Stimulated activated CD8-positive, alpha-beta memory T cell treated with anti-CD3 and anti-CD28 coated beads, Interleukin-15, amount 100 ng/mL, for 48 hours (primary cell): ENCODE measurements at places on chromosomes 12 and 14.

DNA sequence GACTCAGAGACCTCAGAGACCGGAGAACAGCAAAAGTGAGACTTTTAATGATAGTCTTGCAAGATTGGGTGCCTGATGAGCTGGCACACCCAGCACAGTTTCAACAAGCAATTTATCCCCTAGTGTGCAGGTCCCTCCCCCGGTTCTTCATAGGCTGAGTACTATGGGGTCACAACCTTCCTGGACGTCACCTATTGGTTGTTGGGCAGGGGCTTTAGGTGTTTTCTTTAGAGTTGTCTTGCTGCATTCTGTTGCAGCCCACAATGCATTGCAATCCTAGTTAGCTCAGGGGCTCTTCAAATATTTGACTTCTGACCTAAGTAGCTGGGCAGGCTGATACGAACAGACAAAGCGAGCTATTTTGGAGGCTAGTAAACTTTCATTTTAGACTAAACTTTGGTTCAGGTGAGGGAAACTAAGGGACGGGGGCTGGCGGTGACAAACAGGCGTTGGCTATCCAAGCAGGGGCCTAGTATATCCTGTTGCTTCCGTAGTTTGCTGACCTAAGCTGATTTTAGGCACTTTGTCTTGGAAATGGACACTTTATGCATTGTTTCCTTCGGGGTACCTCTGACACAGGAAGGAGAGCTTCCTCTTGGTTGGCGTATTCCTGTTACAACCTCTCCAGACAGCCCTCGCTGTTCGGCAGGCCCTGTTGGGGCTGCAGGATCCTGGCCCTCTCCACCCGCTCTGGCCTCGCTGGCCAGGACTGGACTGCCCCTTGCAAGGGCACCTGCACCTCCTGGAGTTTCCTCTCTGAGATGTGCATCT is 14.1 kb downstream of the SIVA1 start:
- no peak for DNase-seq

GRCh38 chr14:93004699-93005082 is 81.7 kb downstream of the CHGA start:
- no peak for DNase-seq

DNA sequence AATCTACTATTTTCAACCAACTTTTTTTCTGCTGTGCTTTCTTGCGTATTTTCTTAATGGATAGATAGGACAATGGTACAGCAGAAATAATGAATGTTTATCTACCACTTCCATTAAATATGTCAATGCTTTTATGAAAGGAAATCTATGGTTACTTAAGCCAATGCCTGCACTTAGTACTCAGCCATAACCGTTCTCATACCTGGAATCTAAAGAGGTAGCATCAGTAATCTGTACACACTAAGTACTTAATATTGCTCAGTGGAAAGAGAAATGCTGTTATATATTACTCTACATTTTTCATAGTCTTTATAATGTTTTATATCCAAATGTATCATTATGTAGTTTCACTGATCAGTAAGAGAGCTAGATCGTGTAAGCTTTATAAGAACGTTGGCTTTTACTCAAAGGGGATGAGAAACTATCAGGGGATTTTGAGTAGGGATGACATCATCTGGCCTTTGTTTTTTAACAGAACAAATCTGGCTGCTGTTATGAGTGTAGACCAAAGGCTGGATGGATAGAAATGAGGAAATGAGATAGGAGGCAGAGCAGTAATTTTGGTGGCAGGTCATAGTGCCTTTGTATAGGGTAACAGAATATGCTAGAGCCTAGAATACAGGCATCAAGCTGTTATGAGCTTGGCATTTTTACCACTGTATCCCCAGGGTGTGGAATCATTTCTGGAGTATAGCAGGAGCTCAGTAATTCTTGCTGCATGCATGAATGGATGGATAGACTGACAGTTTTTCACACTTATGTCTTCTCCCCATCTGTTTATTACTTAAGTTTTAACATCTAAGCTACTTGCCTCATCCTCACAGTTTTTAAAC is 34.0 kb downstream of the ALG10B start:
- no peak for DNase-seq

DNA sequence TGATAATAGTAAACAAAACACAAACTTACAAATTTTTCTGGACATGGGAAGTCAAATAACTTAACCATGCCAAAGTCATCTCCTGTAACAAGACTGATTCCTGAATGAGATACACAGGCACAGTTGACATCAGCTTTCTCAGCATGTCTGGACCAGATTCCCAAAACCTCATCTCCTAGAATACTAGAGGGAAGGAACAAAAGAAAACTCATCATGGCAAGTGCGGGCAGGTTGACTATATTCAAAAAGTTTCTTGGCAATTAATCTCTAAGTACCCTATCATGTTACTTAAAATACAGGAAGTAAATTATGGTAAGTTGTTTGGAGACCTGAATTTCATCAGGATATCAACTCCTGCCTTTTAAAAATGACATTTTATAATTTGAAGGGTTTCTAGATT is 53.9 kb downstream of the ZC3H14 start:
- no peak for DNase-seq

GRCh38 chr12:60172266-60173211 is 576.7 kb downstream of the SLC16A7 start:
- no peak for DNase-seq

DNA sequence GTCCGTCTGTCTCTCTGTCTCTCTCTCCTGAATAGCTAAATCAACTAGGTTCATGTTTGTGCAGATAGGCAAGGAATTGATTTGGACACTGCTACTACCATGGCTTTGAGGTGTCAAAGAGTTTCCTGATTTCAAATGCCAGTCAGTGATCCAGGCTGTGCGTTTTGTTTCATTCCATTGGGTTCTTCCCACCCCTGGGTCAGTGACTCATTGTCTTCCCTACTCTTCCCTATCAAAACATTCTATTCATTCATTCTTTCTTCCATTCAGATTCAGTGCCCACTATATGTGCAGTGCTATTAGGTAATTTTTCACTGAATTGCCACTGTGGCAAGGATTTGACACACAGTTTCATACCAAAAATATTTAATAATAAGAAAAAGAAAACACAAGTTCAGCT is 50.4 kb downstream of the RPH3A start:
- no peak for DNase-seq

DNA sequence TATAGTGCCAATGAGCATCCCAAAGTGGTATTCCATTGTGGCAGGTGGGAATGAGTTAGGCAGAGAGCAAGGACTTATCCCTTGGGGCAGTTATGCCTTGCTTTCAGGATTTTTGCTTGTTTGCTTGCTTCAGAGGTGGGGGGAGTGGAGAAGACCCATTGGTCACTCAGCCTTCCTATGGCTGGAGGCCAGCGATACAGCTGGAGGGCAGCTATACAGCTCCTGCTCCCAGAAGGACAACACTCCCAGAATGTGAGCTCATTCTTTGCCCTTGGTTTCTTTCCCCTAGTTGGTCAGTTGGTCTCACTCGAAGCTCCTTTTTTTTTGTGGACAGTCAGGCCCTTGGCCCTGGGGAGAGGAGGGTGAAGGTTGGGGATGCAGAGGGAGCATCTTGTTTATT is 14.5 kb downstream of the KRT83 start:
- DNase-seq: no peak

DNA sequence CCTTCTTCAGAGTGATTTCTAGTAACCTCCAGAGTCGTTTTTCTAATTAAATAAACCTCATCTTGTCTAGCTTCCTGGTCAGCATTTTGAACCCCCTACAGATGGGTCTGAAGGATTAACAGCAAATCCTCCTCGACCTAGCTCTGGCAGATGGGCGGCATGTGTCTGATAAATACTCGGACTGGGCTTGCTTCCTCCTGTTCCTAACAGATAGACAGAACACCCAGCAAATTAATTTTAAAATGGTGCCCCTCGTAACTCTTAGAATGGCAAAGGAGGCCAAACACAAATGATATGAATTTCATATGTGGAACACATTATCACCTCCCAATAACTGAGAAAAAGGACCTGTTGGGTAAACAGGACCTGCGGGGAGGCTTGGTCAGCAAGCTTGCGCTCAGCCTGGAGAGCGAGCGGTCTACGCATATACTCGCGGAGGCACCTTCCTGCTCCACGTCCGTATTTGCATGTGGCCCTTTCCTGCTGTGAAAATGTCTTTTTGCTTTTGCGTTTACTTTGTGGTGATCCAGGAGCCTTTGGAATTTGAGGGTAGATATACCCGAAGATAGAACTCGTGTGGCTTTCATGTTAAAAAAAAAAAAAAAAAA is 79.6 kb downstream of the OTX2 start:
- DNase-seq: no peak

DNA sequence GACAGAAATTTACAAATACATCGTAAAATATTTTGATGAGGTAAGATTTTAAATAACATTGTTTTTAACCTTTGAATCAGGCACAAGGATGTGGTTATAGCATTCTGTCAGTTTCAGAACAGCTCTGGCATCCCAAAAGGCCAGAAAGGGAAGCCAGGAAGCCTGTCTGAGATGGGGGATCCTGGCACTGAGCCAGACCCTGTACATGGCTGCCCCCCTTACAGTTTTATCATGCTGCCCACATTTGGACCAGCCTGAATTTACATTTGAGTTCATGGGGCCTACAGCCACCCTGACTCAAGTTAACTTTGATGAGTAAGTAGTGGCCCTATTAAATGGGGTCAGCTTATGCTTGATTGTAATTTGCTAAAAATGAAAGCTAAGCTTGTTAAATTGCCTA is 155.6 kb downstream of the PLXNC1 start:
- DNase-seq: no peak

- no peak for DNase-seq
Measured at GRCh38 chr14:36518031-36518585, 1.9 kb downstream of the NKX2-1 start.

GRCh38 chr14:36524874-36525745 is 5.1 kb upstream of the NKX2-1 start:
- no peak for DNase-seq

- no peak for DNase-seq
Measured at GRCh38 chr14:31508135-31508534, 20.3 kb upstream of the GPR33 start.

DNA sequence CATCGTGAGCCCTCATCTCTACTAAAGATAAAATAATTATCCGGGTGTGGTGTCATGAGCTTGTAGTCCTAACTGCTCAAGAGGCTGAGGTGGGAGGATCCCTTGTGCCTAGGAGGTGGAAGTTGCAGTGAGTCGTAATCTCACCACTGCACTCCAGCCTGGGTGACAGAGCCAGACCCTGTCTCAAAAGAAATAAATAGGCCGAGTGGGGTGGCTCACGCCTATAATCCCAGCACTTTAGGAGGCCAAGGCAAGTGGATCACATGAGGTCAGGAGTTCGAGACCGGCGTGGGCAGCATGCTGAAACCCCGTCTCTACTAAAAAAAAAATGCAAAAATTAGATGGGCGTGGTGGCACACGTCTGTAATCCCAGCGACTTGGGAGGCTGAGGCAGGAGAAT is 70.9 kb downstream of the RESF1 start:
- DNase-seq: no peak

DNA sequence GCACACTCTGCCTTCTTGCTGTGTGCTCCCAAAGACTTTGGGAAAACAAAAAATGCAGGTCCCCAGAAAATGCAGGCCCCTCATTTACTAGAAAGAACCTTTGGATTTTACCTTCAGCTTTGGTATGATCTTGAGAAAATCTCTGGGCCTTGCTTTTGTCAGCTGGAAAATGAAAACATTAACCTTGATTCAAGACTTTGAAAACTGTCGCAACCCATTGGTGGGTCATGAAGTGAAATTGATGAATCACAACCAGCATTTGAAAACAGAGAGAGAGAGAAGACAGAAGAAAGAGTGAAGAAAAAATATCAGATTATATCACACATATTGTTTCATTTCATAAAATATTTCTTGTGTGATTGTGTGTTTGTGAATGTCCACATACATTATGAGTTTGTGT is 322.5 kb downstream of the ZFP36L1 start:
- no peak for DNase-seq

DNA sequence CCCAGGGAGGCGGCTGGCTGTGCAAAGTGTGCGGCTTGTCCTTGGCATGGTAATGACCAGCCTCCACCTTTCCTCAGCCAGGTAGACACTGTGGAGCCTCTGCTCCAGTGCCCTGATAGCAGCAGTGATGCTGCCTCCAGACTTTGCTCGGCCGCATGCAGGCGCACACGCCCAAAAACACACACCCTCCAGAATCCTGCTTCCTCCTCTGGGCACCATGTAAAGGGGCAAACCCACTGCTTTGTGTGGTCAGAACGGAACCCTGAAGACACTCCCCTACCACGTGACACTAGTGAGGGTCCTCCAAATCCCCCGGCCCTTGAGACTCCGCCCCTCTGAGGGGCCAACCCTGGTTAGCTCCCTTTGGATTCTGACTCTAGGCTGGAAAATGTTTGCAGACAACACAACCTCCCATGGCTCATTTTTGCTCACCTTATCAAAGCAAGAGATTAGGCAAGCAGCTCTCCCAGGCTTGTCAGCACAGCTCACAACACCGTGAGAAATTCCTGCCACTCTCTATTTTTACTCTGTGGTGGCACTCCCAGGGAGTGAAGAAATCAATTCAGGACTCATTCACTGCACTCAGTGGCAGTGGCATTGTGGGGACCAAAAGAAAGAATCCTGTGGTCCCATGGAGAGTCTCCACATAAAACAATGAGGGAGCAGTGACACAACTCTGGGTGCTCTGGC is 4.5 kb downstream of the KRT77 start:
- DNase-seq: no peak

- no peak for DNase-seq
Measured at GRCh38 chr12:95343461-95344230, 126.0 kb downstream of the VEZT start.

- DNase-seq: no peak
Measured at GRCh38 chr12:107649661-107650061, 35.9 kb upstream of the PWP1 start.

DNA sequence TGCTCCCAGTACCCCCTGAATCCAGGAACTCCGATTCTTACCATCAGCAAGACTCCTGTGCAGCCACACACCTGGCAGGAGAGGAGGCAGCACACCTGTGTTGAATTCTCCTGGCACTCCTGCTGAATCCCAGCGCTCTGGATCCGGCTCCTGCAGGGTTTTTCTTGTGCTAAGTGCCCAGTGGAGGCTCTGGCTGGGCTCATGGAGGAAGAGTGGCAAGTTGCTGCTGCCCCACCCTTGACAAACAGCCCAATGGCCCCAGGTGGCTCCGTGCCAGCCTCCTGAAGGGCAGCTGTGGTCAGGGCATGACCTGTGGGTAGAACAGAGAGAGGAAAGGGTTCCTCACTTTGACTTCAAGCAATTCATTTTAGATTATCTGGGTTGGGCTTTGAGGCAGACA is 20.0 kb downstream of the CRACR2A start:
- DNase-seq: no peak

DNA sequence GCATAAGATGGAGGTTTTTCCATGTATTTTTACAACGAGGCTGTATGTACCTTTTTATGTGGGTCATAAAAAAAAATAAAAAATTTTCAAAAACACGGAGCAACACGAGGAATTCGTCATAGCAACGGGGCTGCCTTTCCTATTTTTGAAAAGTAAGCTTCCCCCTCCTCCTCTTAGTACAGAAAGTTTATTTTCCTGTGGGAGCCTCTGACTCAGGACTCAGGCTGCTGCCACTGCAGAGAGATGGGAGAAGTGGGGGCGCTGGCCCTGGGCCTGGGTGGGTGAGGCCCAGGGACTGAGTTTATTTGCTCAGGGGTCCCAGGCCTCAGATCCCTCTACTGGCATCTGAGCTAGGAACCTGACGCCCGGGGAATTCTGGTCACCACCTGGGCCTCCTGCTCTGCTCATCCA is 10.2 kb upstream of the CMKLR1 start:
- no peak for DNase-seq

- DNase-seq: no peak
Measured at GRCh38 chr12:3187846-3188770, 110.9 kb downstream of the TSPAN9 start.

- no peak for DNase-seq
Measured at GRCh38 chr12:67877727-67878126, 111.5 kb upstream of the IFNG-AS1 start.

GRCh38 chr12:124007826-124008570 is 35.0 kb downstream of the ZNF664 start:
- DNase-seq: no peak
